ENCODE measurements at places on chromosomes 6 and 20.

DNA sequence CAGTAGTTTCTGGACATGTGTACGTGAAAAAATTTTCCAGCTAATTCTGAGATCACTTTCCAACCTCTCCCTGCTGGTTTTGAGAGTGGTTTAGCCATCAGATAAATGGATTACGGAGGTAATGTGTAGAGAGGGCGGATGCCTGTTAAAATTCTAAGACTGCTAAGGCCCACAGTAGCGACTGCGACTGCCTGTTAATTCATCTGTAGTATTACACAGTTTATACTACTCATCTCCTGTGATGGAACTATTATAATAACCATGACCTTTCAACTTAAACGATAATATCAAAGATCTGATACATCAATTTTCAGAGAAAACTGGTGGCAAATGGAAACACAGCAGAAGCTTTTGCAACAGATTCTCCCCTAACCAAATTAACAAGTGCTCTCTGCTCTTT lies 102.3 kb downstream of the IRF4 start:
- DNase-seq, result no peak

DNA sequence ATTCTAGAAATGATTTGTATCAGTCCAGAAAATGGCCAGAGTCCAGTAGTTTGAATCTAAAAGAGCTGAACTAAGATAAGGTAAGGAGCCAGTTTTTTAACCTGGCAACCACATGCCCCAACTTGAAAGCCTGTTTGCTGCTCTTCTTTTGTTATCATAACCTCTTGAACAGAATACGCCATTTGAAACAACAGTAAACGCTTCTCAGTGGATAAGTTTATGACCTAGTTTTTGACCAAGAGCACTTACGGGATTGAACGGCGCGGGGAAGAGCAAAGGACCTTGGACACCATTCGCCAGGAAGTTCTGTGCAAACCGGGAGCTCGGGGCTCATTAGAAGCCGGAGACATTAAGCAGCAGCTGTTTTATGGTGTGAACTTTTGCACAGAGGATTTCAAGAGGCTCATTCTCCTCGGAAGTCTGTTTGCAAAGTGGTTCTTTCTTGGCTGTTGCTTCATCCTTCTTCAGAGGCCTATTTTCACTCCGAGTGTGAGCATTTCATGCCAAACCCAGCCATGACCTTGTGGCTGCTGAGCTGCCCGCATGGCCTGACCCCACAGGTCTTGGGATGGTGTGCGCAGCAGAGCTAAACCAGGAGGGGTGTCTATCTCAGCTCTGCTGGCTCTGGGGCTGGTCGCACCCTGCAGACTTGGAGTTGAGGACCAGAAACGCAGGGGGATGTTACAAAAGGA lies 215.1 kb downstream of the SOX4 start:
- DNase-seq, result no peak

GRCh38 chr6:154613137-154613676 lies 102.7 kb upstream of the CNKSR3 start:
- no peak for DNase-seq

- DNase-seq, result no peak
Observed at GRCh38 chr6:20180935-20181334, 31.3 kb downstream of the MBOAT1 start.

- DNase-seq, result no peak
Observed at GRCh38 chr6:64214373-64214772, 578.8 kb downstream of the PHF3 start.

DNA sequence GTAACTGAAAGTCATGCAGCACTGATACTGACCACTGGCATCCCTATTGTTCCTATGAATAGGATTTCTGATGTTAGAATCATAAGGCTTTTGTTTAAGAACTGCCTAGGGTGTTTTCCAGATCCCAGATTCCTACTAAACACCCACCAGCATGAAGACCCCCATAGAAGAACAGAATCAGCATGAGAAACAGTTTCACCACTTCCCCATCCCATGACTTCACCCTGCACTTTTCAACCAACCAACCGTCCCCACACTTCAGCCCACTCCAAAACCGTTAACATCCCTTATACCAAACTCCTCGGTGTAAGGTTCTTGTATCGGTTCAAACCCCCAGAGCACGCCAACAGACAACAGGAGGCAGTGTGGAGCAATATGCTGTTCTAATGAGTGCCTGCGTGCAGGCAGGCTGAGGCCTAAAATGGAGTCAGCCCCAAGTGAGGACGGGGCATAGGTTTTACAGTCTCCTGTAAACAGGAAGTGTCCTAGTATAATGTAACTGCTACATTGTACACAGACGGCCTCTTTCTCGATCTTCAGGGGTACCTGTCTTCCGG lies 11.4 kb upstream of the SSTR4 start:
- DNase-seq, result no peak

- DNase-seq, result no peak
Observed at GRCh38 chr20:36815454-36816091, 42.0 kb upstream of the DSN1 start.

DNA sequence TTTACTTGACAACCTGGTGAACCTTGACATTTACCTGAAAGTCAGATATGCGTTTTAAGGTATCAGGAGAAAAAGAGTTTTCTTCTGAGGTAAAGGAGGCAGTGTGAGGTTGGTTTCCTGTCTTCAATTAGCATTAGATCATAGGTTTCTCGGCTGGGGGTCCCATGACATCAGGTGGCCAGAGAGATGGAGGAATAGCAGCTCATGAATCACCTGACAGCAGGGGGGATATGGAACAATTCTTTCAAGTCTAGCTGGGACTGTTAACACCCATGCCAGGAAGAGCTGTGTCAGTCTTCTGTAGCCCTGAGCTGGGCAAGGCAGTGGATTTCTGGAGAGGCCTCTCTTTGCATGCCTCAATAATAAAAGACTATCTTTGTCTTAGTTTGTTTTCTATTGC lies 108.0 kb upstream of the TMEM170B start:
- no peak for DNase-seq

DNA sequence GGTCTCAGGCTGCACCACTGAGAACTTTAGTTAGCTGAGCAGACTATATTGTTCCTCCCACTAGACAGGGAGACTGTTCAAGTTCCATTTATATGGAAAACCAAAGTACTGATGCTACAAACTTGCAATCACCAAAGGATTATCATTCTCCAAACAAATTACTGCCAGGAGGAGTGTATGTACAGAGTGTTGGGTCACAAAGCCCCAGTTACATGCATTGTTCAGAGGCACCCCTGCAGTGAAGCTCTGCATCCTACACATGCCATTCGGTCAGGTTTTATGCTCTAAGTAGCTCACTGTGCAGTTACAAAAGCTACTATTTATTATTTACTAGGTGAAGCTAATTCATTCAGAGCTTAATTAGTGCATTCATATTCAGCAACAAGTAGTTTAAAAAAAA lies 75.8 kb downstream of the SMLR1 start:
- no peak for DNase-seq

DNA sequence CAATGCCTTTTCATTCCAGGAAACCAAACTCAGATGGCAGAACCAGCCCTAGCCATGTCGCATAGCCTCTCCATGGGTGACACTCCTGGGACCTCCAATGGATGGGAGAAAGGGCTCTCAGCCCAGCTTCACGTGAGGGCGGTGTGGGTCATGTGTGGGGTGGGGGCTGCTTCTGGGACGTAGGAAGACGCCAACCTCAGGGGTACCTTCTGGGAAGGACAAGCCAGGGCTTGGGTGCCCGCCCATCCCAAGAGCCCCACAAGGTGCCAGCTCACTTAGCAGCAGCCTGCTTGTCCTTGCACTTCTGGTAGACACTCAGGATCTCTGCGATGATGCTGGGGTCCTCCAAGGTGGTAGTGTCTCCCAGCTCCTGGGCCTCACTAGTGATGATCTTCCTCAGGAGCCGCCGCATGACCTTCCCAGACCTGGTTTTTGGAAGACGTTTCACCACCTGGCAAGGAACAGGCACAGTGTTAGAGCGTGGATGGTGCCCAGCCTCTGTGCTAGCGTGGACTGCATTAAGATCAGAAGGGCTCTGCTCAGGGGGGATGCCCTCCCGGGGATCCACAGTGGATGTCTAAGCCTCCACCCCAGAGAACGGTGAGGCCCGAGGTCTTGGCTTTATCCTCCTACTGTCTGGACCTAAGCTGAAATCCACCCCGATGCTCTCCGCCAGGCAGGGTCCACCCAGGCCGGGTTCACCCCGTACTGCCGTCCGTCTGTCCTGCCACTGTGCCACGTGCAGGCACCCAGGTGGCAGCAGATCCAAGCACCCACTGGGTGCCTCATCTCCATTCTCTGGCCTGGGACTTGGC lies 15.1 kb upstream of the APMAP start:
- DNase-seq, result no peak

DNA sequence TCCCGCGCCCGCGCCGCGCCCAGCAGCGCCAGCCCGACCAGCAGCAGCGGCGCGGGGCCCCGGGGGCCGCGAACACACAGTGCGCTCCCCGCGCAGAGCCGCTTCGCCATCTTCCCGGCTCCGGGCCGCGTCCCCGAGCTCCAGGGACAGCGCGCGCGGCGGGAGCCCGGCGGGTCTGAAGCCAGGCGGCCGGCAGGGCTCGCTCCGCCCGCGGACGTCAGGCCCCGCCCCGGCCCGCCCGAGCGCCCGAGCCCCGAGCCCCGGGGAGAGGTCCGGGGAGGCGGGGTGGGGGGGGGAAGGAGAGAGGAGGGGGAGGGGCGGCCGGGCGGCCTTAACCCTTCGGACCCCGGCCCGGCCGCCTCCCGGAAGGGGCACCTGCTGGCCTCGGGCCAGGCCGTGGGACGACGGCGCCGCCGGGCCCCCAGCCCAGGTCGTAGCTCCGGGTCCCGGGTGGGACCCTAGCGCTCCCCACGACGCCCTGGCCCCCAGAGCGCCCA lies at the start of gene LAMA5:
Gene LAMA5 (minus strand): TSS at position 177 of the 497 bp plus-strand sequence. CDS start 67 bp downstream, at position 110.
- DNase-seq, result no peak

GRCh38 chr6:134346932-134347545 lies 29.1 kb upstream of the SGK1 start:
- DNase-seq, result no peak

DNA sequence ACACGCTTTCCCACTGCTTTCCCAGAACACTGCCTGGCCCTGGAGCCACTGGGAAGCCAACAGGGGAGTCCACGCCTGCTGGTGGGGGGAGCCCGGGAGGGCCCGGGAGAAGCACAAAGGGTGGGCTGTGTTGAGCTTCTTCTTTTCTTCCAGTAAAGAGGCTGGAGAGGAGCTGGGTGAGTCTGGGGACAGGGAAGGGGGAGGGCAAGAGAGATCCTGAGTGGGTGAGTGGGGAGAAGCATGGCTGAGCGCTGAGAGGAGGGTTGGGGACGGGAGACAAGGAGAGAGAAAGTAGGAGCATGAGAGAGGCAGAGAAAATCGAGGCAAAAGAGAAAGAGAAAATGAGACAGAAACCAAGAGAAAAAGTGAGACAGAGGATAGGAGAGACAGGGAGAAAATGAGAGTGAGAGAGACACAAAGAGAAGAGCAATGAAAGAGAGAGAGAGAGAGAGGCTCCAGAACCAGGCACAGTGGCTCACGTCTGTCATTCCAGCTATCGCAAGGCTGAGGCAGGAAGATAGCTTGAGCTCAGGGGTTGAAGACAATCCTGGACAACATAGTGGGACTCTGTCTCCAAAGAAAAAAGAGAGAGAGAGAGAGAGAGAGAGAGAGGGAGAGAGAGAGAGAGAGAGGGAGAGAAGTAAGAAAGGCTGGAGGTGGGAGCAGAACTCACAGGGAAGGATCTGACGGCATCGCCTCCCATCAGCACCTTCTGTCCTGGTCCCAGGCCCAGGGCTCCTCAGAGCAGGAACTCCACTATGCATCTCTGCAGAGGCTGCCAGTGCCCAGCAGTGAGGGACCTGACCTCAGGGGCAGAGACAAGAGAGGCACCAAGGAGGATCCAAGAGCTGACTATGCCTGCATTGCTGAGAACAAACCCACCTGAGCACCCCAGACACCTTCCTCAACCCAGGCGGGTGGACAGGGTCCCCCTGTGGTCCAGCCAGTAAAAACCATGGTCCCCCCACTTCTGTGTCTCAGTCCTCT lies 2.0 kb downstream of the LST1 start:
- DNase-seq, result no peak

DNA sequence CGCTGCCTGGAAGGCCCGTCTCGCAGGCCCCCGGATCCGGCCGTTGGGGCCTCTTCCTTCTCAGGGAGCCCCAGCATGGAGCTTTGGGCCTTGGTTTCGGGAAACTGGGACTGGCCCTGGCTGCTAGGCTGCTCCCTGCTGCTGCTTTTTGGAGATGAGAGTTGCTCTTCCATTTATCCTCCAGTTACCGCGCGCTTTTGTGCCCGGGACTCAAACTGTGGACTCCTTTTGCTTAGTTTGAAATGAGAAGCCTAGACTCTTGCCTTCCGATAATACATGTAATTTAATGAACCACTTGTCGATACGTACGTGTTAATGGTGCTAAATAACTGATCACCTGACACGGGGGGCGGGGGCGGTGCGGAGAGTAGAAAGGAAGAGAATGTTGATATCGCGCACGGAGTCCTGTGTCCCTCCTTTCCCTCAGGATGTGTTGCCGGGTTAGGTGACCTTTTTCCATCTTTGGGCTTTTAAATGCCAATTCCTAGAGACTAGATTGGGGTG lies 968 bp downstream of the PHF3 start:
- peak; percentile 35 for DNase-seq

DNA sequence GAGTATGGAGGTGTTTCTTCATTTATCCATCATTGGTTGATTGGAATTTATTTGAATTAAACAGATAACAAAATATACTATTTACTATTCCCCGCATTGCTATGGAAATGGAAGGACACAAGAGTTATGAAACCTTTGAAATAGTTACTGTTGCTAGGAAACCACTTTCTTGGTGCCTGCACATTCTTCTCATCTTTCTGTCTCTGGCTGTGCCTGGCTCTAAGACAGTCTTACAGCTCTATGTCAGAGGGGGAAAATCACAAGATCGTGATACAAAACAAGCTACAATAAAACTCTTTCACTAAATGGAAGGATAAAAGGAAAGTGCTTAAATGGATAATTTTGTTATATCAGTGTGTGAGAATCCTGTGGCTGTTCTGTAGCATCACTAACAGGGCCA lies 453.0 kb downstream of the LMBRD1 start:
- no peak for DNase-seq

GRCh38 chr6:143685653-143686052 lies 7.9 kb downstream of the PHACTR2 start:
- no peak for DNase-seq

DNA sequence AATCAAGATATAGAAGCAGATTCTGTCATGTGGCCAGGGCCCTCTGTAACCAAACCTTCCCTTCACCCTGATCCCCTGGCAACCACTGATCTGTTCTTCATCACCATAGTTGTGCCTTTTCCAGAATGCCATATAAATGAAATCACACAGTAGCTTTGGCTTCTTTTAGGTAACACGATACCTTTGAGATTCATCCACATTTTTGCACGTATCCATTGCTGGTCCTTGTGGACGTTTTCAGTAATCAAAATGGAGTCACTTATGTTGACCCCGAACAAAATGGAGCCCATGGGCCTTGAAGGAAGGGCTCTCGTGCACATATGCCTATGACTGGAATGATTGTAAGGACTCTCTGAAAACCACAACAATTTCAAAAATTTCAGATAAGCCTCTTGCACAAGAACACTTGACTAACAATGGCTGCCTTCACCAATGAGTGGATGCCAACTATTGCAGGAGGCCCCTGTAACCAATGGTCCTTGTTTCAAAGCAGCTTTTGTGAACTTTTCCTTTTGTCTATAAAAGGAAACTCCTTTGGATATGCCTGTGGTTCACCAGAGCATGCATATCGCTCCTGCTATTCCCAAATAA lies 84.3 kb upstream of the RALY start:
- no peak for DNase-seq

GRCh38 chr6:129936329-129937165 lies 75.4 kb upstream of the TMEM244 start:
- DNase-seq, result peak; percentile 16
